ENCODE measurements at places on chromosomes 2 and 18.

GRCh38 chr2:16650287-16651249, 15.1 kb downstream of the CYRIA start:
- DNase-seq = peak; percentile 82

DNA sequence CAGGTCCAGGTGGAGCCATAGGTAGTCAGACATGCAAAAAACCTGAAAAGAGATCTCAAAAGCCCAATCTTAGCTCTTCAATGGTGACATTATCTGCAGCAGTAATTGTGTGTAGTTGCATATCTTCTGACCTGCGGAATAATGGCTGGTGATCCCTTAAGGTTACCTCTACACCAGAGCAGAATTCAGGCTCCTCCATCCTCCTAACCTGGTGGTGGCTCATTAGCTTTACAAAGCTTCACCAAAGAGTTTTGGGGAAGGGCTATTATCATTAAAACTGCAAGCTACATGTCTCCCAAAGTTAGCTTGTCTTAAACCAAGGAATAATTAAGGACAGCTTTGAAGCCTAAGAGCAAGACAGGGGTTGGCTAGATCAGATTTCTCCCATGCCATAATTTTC, 42.6 kb upstream of the CHST9 start:
- no peak for DNase-seq

- no peak for DNase-seq
These were observed 46.5 kb downstream of the PTGR3 start for GRCh38 chr18:75162467-75162866.

DNA sequence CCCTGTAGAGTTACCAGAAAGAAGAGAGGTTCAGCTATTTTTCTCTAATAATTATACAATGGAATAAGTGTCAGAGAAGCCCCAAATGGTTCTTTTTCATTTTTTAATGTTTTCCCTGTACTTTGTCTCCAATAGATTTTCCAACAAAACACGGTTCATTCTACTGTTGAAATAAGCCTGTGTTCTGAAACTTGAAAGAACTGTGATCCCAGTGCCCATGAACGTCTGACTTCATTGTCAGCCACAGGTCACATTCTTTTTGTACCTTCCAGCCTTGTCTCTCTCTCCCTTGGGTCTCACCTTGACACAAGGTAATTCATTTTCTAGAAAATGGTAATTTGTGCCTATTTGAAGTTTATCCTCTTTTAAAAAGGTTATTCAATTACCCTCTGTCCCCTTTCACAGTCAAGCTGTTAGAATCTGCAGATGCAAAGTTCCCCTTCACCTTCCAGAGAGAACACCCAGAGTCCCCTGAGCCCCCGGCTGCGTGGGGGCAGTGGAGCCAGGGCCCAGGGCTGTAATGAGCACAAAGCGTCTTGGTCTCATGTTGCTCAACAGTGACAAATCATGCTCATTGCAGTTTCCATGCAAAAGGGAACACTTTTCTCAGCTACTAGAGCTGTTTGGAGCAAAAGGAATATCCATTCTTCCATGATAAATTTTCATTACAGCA, 115.2 kb downstream of the SPHKAP start:
- DNase-seq = no peak

- DNase-seq = no peak
These were observed 184.7 kb upstream of the LINC00305 start for GRCh38 chr18:64333584-64333983.

GRCh38 chr18:13256444-13257305, 38.1 kb downstream of the LDLRAD4 start:
- no peak for DNase-seq

- no peak for DNase-seq
These were observed 1.7 kb downstream of the EML4 start for GRCh38 chr2:42170619-42171395.

GRCh38 chr2:766255-766654, 89.0 kb upstream of the TMEM18 start:
- DNase-seq = no peak
